ENCODE measurements at places on chromosomes 7 and 10.

DNA sequence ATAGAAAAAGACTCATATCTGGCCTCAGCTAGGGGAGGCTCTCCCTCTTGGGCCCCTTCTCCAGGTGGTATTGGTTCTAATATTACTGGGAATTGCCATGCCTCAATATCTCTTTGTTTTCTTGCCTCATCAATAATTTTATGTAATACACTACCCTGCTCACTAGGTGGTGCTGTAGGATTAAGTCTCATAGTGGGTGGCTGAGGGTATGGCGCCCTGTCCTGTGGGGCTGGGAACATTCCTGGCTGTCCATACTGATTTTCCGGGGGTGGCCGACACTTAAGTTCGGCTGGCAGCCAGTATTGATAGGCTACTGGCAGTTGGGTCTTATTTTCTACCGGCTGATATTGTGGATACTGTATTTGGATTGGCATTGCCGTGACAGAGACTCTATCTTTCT is 9.0 kb upstream of the TAS2R3 start:
- DNase-seq, result no peak

DNA sequence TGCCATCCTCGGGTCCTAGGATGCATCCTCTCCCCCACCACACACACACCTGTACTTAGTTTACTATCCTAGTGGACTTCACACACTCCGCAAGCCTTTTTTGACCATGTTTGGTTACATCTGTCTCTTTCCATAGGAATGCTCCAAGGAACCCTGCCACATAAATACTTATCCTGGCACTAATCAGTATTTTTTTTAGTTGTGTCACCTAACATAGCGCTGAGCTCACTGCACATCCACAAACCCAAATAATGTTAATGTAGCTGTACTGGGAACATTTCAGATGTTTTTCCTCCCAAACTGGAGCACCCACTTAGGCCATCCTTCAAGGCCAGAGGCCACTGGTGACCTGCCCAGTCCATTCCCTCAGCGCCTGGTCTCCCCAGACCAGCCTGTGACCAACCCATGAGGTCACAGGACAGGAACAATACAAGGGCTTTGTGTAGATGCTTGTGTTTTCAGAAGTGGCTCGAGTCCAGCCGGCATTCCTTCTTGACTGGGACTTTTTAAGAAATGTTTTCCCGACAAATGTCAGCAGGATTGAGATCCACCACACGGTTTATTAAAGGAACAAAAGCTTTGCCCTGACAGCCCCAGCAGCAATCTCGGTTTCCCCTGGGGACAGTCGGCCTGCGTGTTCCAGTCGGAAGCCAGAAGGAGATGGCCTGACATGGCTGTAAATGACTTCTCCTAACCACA is 181.4 kb downstream of the JCAD start:
- no peak for DNase-seq

DNA sequence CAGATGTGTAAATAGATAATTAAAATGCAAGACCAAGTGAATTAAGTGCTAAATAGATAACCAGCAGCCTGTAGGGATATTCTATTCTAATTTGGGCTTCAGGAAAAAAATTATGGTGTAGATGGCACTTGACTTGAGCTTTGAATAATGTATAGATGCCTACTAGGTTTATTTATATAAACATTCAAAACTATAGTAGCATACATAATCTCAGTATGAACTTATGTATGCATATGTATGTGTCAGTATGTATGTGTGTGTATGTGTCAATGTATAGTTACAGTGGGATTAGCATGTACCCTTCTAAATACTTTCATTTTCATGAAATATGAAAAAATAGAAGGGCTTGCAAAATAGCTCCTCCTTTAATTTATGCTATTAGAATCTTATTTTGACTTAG is 207.3 kb upstream of the PPP1R3A start:
- DNase-seq, result no peak

DNA sequence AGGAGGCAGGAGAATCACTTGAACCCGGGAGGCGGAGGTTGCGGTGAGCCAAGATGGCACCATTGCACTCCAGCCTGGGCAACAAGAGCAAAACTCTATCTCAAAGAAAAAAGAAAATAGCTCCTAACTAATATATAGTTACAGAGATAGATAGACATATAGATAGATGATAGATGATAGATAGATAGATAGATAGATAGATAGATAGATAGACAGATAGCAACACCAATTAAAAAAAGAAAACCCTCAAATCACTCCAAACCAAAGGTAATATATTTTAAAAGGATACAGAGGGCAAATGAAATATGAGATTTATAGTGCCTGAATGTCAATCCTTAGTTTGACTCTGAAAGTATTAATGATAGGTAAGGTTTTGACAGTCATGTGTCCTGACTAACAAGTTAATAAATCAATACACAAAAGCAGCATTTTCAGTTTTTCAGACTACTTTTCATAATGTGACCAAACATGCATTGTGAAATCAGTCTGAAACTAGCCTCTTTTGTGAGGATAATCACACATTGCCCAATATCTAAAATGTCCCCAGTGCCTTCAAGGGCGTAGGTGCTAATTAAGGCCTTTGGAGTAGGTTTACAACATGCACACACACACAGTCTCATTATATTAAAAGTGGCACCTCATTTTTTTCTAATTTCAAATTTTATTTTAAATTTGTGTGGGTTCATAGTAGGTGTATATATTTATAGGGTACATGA is 61.2 kb downstream of the BPGM start:
- DNase-seq, result no peak

DNA sequence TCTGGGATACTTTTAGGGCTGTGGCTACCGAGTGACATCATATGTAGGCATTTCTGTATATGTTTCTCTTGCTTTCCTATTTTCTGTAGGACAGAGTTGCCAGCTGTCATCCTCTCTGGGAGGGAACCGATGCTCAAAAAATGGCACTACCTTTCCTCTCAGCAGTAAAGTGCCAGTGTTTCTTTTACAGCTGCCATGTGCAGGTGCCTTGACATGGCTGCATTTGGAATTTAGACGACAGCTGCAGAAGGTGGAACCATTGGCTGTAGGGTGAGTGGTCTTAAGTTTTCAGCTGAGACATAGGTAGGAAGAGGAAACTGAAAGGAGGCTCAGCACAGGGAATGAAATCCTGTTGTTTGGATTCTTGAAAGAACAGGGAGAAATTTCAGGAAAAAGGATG is 20.2 kb upstream of the RPA3 start:
- DNase-seq, result no peak

DNA sequence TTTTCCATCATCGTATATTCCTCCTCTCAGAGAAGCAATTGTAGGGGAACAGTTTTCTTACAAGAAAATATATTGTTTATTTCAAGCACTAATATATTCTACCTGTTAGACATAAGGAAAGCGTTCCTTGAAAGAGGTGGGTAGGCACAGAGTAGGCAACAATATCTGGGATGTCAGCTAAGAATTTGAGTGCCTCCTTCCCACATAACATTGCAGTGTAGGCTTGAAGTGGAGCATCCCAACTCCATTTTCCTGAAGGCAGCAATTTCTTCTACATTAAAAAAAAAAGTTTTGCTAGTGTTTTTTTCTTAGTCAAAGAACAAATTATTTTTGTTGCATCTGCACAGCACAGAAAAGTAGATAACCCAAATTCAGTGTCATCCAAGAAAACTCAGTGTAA is 20.8 kb downstream of the BCAP29 start:
- no peak for DNase-seq

DNA sequence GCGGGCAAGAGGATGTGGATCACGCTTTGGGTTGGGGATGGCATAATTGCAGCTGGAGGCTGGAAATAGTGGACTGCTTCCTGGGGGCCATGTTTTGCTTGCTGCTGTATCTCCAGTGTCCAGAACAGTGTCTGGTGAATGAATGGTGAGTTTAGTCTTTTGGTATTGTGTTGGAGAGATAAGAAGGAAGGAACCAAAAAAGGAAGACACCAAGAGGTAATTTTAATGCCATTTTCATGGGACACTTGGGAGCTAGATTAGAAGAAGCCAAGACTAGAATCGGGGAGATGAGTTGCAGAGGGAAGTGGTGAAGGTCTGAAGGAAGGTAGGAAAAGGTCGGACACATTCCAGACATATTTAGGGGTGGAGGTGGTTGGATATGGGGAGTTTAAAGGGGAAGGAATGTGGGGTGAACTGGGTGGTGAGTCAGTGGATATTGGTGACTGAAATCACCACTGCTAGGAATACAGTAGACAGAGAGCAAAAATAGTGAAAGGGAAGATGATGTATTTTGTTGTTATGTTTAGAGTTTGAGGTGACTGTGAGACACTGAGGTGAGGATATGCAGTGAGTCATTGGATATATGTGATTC is 76.7 kb downstream of the CCNY start:
- DNase-seq, result no peak

- DNase-seq, result peak; percentile 62
These were observed 40.0 kb downstream of the VOPP1 start for GRCh38 chr7:55532150-55532917.

DNA sequence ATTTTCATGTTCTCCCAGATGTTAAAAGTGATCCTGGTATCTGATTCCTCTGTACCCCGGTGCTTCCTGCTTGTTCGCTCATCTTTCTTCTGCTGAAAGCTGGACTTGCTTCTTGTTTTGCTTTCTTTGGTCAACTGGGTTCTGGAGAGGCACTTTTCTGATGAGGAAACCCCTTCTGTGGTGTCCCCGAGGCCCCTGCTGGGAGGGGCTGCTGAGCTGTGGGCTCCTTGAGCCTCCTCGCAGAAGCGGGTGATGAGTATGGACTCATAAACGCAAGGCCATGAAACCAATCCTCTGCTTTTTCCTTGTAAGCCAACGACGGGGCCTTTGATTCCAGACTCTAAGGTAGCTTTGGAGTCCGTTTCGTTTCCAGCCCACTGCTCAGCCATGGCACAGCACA is 7.8 kb downstream of the WIPI2 start:
- no peak for DNase-seq

- no peak for DNase-seq
These were observed 146.7 kb upstream of the KLF14 start for GRCh38 chr7:130880668-130881067.

GRCh38 chr10:52895059-52895458 is 122.5 kb upstream of the MBL2 start:
- no peak for DNase-seq

DNA sequence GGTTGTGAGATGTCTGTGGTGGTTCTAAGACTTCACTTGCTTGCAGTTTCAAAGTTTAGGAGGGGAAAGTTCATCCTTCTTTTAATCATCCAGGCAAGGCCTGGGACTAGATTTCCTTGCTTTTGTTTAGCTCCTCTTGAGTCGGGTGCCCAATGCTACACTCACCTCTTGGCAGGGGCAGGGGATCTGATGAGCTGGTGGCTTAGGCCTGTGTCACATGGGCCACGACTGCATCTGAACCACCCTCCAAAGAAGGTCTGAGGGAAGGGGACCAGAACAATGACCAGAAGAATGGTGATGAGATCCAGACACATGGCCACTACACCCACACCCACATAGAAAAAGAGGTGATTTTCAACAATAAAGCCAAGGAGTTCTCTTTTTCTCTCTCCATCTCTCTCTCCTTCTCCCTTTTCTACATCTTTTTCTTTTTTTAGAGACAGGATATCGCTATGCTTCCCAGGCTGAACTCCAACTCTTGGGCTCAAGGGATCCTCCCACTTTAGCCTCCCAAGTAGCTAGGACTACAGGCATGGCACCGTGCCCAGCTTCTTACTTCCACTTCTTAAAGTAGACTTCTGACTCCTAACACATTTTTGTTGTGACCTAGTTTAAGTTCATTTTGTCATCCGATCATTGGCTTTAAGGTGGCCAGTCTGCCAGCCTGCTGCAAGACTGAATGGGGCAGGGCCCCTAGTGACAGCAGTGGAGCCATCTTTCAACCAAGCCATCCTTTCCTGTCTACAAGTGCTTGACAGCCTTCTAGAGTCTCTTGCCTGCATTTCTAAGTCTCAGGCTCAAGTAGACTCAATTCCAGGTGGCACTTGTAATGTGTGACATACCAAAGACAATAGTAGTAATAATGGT is 350.9 kb downstream of the RNLS start:
- DNase-seq, result no peak

DNA sequence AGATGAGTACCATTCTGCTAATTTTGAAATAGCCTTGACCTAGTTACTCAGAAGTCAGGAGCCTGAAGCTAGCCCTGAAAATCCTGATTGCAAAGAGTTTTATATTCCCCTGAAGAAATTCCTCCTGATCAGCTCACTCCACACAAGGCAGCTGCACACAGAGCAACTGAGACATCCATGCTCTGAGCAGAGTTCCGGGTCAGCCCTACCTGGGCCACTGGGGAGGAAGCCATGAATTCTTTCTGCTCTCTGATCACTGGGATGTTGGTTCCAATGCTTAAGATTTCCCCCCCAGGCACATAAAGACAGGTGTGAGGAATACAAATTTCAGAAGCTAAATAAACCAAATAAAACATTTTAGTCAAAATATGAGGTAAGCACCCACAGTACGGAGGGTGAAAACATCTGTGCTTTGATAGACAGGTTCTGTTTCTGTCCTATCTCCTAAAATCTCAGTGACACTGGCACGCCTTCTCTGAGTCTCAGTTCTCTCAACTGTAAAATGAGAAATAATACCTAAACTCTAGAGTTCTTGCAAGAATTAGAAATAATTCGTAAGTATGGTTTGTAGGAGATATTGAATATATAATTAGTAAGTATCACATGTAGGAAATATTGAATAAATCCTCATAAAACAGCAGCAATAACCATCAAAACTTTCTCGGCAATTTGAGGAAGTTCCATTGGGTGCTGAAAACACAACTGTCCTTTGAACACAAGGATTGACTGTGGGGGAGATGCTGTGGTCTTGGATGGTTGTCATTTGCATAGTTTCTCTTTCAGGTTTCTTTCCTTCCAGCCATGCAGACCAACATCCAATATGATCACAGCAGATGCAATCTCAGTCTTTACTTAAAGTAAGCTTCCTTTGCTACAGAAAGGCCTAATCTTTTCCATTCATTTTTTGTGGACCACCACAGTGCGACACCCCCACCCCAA is 133.0 kb upstream of the TNS3 start:
- no peak for DNase-seq

DNA sequence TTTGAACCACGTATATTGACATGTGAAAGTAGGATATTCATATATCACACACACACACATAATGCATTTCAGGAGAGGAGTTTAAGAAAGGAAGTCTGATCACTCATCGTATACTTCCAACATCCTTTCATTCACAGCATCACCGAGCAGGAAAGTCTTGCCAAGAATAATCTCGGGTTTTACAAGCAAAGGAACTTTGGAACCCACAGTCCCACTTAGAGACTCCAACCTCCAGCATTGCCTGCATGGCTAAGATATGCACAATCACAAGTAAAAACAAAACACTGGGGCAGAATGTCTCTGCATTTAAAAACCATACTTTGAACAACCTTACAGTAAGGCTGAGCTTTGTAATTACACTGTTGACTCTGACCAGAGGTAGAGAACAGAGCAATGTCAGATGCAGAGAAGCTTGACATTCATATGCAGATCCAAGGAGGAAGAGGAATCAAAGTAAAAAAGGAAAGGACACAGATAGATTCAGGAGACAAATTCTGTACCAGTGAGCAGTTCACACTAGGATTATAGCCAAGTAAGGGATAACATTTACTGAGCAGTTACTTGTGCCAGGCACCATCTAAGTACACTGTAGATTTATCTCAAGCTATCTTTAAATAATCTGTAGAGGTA is 14.8 kb downstream of the THSD7A start:
- DNase-seq, result no peak

- no peak for DNase-seq
These were observed 3.8 kb downstream of the MCM10 start for GRCh38 chr10:13165177-13165576.

All from NCI-H2107 (cell line).